NCI-H510A treated with DMSO at 0.1 percent for 48 hours (cell line): ENCODE measurements at places on chromosomes 13 and 19.
A peak's percentile ranks its signal among the peaks of the same experiment; 100 is the strongest.

DNA sequence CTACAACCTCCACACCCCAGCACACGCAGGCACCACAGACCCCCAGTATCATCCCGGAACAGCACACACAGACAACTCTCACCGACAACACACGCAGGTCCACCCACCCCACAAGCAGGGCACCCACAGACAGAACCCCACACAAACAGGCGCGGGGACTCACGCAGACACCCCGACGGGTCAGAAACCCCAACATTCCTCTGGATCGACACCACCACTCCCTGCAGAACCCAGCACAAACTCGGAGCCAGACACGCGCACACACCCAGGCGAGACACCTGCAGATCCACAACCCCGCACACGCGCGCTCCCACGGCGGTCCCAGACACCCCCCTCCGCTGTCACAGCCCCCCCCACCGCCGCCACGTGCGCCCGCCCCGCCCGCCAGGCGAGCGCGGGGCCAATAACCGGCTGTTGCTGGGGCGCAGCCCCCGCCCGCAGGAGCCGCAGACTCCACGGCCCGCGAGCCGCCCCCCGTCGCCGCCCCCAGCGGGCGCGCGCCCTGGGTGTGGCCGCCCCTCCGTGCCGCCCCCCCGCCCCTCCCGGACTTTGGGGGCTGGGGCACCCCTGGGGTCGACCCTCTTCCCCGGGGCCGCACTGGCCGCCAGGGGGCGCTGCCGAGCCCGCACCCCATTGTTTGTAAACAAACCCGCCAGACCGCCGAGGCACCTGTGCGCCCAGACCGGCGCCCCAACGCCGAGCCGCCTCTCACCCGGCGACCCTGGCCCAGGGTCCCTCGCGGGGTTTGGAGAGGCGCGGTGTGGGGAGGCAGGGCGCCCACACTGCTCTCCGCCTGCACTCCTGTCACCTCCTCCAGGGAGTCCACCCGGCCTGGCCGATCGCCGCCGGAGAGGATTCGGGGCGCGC is 712 bp downstream of the BBC3 start:
- no peak for DNase-seq

DNA sequence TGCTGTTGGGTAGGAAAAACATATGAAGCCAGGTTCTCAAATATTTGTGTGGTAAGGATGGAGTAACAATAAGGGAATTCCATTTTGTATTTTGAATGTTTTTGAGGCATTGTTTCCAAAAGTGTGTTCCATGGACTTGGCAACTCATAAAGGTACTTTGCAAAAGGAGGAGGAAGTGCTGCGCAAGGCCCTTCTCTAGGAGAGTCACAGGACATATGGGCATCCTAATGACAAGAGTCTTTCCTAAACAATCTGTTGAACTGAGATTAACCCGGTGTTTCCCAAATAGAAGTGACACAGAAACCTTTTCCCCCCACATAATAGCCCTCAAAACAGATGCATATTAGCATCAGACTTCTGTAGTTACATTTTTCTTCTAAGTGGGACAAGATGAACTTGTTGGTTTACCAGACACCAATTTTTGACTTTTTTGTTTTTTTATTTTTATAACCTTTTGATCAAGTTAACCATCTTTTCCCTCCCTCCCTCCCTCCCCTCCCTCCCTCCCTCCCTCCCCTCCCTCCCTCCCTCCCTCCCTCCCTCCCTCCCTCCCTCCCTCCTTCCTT is 209.3 kb downstream of the PCCA start:
- no peak for DNase-seq

GRCh38 chr19:55015126-55015525 is 22.9 kb downstream of the GP6 start:
- DNase-seq: no peak

DNA sequence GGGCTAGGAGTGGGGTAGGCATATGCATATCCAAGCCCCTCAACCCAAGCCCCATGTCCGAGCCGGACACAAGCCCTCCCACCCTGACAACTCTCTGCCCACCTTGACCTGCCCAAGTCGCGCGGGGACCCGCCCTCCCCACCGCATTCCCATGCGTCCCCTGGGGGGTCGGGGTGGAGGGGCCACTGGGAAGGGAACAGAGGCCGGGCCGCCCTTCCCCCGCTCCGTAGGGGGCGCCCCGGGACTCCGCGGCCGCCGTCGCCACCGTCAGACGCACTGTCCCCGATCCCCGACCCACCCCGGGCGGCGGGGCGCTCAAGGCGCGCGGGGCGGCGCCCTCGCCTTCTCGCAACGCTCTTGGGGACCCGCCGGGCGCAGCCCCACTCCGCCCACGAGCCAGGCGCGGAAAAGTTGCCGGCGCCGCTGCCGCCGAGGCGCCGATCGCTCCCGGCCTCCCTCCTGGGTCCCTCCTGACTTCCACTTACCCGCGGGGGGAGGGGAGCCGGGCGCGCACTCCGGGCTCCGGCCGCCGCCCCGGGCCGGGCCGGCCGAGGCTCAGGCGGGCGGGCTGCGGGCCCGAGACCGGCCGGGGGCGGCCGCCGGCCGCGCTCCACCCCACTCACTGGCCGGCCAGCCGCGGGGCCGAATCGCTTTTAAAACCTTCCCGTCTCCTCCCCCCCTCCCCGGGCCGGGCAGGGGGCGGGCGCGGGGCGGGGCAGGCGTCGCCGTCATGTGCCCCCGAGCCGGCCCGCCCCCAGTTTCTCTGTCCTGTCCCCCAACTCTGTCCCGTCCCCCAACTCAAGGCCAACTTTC is 34.4 kb upstream of the NANOS3 start:
- DNase-seq: peak; percentile 20

GRCh38 chr19:12596927-12597548 is 13.6 kb downstream of the ZNF490 start:
- no peak for DNase-seq

DNA sequence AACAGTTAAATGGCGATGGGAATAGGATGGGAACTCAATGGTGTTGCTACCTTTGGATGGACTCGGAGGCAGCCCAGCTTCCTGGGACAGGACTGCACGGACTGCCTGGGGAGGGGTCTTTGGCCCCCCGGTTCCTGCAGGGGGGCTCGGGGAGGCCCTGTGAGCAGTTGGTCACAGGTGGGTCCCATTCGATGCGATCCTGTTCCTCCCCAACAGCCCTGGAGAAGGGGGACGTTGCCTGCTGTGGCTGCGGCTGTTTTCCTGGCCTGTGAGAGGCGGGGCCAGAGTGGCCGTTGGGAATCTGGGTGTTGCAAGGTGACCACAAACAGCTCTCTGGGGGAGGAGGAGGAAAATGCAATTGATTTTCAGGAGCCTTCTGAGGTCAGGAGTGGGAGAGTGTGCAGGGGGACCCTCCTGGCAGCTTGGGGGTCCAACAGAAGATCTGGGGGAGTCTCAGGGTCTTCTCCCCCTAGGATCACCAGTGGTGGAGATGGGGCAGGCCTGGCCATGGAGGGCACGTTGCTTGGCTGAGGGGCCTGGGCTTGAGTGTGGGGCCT is 1.9 kb upstream of the PLPPR3 start:
- DNase-seq: no peak

DNA sequence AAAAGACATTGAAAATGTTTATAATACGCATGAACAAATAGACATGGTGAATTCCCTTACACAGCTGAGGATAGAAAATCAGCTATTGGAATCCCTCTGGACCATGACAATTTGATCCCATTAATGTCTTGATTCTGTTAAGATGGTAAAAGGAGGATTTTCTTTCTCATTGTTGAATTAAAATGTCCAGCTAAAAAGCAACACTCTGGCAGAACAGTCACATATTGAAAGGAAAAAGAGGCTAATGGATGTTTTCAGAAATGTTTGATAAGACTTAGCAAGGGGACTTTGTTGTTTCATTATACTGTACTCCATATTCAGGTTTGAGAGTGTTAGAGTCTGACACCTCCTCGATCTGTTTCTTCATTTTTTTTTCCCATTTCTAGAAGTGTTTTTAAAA is 296.0 kb downstream of the OLFM4 start:
- DNase-seq: no peak

DNA sequence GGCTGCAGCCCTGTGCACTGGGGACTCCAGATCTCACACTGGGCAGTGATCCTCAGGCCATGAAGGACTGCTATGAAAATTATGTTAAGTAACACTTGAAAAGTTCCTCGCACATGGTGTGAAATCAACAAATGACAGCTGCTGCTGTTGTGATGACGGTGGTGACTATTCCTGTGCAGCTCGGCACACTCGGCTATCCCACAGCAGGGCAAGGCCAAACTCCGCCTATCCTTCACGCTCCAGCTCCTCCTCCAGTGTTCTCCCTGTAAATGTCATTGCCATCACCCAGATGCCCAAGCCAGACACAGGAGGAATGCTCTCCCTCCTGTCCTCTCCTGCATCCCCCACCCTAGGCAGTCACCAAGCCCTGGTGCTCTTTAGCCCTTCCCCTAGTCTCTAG is 31.3 kb downstream of the GRIK5 start:
- DNase-seq: peak; percentile 94
